ENCODE measurements at places on chromosomes 2 and 18.
A peak's percentile ranks its signal among the peaks of the same experiment; 100 is the strongest.

- H3K27me3 ChIP-seq, result no peaks in the 10 kb centered on the region
- H3K36me3 ChIP-seq, result no peaks in the 10 kb centered on the region
- no peak overlapping the region for H3K27ac ChIP-seq
- H3K4me3 ChIP-seq, result no peak overlapping the region
These were observed 566.0 kb downstream of the STK39 start for GRCh38 chr2:167681234-167682015.

DNA sequence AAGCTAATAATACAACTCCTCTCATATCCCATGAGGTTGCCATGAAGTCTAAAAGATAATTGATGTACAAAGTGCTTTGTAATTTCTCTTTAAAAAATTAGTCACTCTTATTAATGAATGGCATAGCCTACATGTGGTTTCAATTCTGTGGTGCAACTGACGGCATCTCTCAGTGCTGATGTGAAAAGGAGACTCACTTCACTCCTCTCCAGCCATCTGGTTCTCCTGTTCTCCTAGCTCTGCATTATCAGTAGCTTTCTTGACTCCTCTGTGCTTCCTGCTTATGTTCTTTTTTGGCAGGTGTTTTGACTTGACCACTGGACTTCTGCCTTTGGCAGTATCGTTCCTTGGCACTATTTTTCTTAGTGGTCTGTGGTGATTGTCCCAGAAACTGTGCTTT, 134.9 kb upstream of the ZFP36L2 start:
- H3K36me3 ChIP-seq, result no peaks in the 10 kb centered on the region
- H3K27ac ChIP-seq, result no peak overlapping the region
- H3K4me3 ChIP-seq, result no peak overlapping the region

DNA sequence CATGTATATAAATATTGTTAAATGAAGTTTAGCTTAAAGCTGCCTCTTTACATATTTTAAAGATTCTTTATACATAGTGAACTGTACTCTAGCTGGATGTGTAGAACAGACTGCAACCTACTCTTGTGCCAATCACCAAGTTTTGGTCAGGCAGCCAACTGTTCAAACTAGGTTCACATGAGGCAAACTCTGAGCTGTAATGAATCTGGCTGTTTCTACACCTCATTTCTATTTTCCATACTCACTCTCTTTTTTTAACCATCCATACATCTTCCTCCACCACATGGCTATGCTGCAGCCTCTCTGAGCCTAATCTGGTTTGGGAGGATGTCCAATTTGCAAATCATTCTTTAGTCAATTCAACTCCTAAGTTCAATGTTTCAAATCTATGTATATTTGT, 974.8 kb downstream of the CNTNAP5 start:
- H3K27ac ChIP-seq, result no peak overlapping the region
- no peaks in the 10 kb centered on the region for H3K27me3 ChIP-seq
- DNase-seq, result no peak

GRCh38 chr2:26770986-26771586, 7.0 kb downstream of the SLC35F6 start:
- peaks cover 11% of the 10 kb centered on the region for H3K36me3 ChIP-seq
- no peak overlapping the region for H3K4me3 ChIP-seq
- H3K27ac ChIP-seq, result no peak overlapping the region
- no peaks in the 10 kb centered on the region for H3K27me3 ChIP-seq

- no peaks in the 10 kb centered on the region for H3K36me3 ChIP-seq
- H3K4me1 ChIP-seq, result no peaks in the 10 kb centered on the region
- H3K4me3 ChIP-seq, result no peak overlapping the region
- DNase-seq, result peak; percentile 39
- no peaks in the 10 kb centered on the region for H3K27me3 ChIP-seq
- H3K27ac ChIP-seq, result no peak overlapping the region
These were observed 48.4 kb downstream of the NPPC start for GRCh38 chr2:231877533-231878456.

GRCh38 chr18:51541230-51541629, 343.7 kb upstream of the MEX3C start:
- H3K27me3 ChIP-seq, result no peaks in the 10 kb centered on the region
- H3K4me1 ChIP-seq, result no peaks in the 10 kb centered on the region
- H3K4me3 ChIP-seq, result no peak overlapping the region
- no peak for DNase-seq
- H3K36me3 ChIP-seq, result no peaks in the 10 kb centered on the region

- no peak overlapping the region for H3K27ac ChIP-seq
- H3K36me3 ChIP-seq, result no peaks in the 10 kb centered on the region
- H3K4me1 ChIP-seq, result no peaks in the 10 kb centered on the region
These were observed 8.8 kb downstream of the NR4A2 start for GRCh38 chr2:156323754-156324153.

- H3K27me3 ChIP-seq, result peaks cover 82% of the 10 kb centered on the region
- no peak overlapping the region for H3K27ac ChIP-seq
- no peak overlapping the region for H3K4me3 ChIP-seq
- H3K36me3 ChIP-seq, result no peaks in the 10 kb centered on the region
These were observed 761 bp downstream of the ST8SIA5 start for GRCh38 chr18:46756025-46756558.

- H3K27me3 ChIP-seq, result no peaks in the 10 kb centered on the region
- no peaks in the 10 kb centered on the region for H3K4me1 ChIP-seq
- no peak for DNase-seq
- H3K4me3 ChIP-seq, result no peak overlapping the region
- H3K27ac ChIP-seq, result no peak overlapping the region
- H3K36me3 ChIP-seq, result no peaks in the 10 kb centered on the region
These were observed 218.7 kb downstream of the CMPK2 start for GRCh38 chr2:6647046-6647445.

GRCh38 chr2:232882505-232883115, 12.5 kb downstream of the SNORC start:
- H3K27ac ChIP-seq, result no peak overlapping the region
- no peaks in the 10 kb centered on the region for H3K4me1 ChIP-seq
- no peaks in the 10 kb centered on the region for H3K36me3 ChIP-seq
- peaks cover 5% of the 10 kb centered on the region for H3K27me3 ChIP-seq
- H3K4me3 ChIP-seq, result no peak overlapping the region

DNA sequence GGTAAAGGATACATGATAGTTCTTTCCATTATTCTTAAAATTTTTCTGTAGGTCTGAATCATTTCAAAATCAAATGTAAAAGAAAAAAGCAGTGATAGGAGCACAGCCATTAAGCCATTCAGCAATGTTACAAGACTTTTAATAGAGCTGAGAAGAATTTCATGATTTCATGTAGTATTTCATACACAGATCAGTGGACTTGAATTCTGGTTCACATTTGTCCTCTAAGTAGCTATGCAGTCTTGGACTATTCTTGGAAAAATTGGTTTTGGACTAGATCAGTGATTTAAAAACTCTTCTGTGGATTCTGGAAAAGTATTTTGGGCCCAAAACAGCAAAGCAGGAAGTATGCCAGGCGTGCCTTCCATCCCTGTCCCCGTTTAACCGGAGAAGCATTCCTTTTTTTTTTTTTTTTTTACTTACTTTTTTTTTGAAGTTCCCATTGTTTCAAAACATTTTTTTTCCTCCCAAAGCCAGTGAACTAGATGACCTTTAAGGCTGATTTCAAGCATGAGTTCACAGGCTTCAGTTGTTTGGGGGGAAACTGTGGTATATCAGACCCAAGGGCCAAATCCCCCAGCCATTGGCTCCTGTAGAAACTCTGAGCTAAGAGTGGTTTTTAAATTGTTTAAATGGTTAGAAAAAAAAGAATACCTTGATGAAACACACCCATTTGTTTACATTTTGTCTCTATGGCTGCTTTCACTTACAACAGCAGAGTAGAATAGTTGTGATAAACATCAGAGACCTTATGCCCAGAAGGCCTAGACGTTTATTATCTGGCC, 17.5 kb upstream of the POLI start:
- no peak for DNase-seq
- H3K27ac ChIP-seq, result no peak overlapping the region
- H3K4me1 ChIP-seq, result peaks cover 8% of the 10 kb centered on the region
- H3K4me3 ChIP-seq, result no peak overlapping the region
- H3K27me3 ChIP-seq, result no peaks in the 10 kb centered on the region

GRCh38 chr18:38033282-38033681, 467.7 kb upstream of the CELF4 start:
- no peak overlapping the region for H3K27ac ChIP-seq
- no peaks in the 10 kb centered on the region for H3K27me3 ChIP-seq
- H3K36me3 ChIP-seq, result no peaks in the 10 kb centered on the region

DNA sequence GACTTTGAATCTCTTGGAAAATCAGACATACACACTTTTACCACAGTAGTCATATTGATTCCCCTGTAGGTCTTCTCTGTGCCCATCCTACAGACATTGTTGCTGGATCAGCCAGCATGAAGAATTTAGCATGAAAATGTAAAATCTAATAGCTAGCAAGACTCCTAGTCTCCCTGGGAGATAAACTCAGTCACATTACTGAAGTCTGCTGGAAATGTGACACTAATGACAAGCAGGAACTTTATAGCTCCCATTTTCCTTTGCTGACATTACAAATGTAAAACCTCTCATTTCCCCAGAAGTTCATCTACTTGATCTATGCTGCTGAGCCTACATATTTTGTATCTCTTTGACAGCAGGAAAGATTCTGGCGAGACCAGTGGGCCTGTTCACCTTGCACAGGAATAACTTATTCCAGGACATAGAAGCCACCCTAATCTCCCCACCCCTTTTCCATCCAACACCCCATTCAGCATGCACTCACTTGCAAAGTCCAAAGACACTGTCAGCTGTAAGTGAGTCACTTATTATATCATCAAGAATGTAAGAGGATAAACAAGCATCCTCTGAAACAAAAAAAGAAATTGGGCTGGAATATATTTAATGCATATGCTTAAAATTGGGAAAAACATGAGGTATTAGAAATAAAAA, 648.3 kb upstream of the PKDCC start:
- H3K4me1 ChIP-seq, result no peaks in the 10 kb centered on the region
- no peak for DNase-seq
- no peaks in the 10 kb centered on the region for H3K36me3 ChIP-seq

DNA sequence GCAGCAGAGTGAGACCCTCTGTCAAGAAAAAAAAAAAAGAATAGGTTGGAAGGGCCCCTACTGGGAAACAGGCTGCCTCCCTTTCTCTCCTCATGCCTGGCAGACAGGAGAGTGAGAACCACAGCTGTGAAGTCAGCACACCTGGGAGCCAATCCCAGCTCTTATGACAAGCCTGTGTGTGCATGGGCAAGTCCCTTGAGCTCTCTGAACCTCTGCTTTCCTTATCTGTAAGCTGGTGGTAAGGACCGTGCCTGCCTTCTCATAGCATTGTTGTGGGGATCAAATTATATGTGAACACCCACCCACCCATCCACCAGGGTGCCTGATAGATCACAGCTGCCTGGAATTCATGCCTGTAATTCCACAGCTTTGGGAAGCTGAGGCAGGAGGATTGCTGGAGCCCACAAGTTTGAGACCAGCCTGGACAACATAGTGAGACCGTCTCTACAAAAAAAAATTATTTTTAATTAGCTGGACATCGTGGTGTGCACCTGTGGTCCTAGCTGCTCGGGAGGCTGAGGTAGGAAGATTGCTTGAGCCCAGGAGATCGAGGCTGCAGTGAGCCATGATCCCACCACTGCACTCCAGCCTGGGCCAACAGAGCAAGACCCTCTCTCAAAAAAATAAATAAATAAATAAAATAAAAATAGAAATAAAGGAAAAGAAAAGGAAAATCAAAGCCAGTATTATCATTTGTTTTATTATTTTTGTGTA, 66.9 kb upstream of the MCFD2 start:
- DNase-seq, result no peak
- H3K36me3 ChIP-seq, result no peaks in the 10 kb centered on the region
- H3K4me1 ChIP-seq, result peaks cover 13% of the 10 kb centered on the region
- H3K4me3 ChIP-seq, result no peak overlapping the region
- H3K27ac ChIP-seq, result no peak overlapping the region
- no peaks in the 10 kb centered on the region for H3K27me3 ChIP-seq

- H3K27me3 ChIP-seq, result no peaks in the 10 kb centered on the region
- DNase-seq, result no peak
- no peak overlapping the region for H3K27ac ChIP-seq
- no peak overlapping the region for H3K4me3 ChIP-seq
These were observed 39.5 kb upstream of the FLACC1 start for GRCh38 chr2:201396595-201396994.

GRCh38 chr2:128438091-128438490, 119.4 kb upstream of the HS6ST1 start:
- no peak for DNase-seq
- H3K4me3 ChIP-seq, result no peak overlapping the region
- H3K27me3 ChIP-seq, result no peaks in the 10 kb centered on the region
- H3K27ac ChIP-seq, result no peak overlapping the region
- H3K4me1 ChIP-seq, result peaks cover 4% of the 10 kb centered on the region

DNA sequence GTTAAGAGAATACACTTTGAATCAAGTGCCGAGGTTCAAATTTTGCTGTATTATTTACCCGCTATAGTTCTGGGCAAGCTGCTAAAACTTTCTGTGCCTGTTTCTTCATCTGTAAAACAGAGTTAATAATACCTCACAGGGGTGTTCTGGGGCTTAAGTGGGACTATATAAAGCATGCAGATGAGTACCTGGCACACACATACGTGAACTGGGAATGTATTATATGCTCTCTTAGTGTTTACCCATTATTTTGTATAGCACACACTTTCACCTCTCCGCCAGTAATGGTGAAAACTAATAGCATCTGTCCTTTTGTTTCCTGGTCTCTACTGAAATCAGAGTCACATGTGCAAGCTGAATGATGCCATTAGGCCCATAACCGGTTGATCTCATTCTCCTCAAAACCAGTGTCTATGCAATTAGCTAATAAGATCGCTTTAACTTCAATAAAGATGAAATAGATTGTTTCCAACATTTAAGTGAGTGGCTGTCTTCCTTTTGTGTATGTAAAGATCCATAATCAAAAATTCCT, 3.8 kb upstream of the CDKL4 start:
- peaks cover 49% of the 10 kb centered on the region for H3K36me3 ChIP-seq
- H3K4me1 ChIP-seq, result no peaks in the 10 kb centered on the region
- H3K27ac ChIP-seq, result no peak overlapping the region
- H3K27me3 ChIP-seq, result no peaks in the 10 kb centered on the region
- DNase-seq, result no peak

DNA sequence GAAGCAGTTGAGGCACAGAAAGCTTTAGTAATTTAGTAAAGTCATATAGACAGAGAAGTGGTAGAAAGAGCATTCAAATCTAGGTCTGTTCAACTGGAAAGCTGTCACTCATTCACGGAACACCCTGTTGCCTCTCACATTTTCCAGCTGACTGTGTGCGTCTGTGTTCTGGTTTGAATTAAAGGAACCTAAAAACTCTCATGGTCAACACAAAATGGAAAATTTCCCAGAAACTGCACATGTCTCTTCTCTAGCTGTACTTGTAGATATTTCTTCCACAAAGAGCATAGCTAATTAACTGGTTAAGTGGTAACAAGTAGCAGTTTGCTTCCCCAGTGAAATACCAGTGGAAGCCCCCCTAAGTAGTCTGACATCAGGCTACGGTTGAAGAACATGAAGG, 390.8 kb downstream of the TGIF1 start:
- peak overlapping the region; percentile 73 for H3K27ac ChIP-seq
- no peaks in the 10 kb centered on the region for H3K27me3 ChIP-seq
- no peaks in the 10 kb centered on the region for H3K36me3 ChIP-seq
- H3K4me3 ChIP-seq, result no peak overlapping the region

- H3K27me3 ChIP-seq, result no peaks in the 10 kb centered on the region
- no peaks in the 10 kb centered on the region for H3K36me3 ChIP-seq
- no peak overlapping the region for H3K4me3 ChIP-seq
These were observed 18.2 kb downstream of the SCN3A start for GRCh38 chr2:165185633-165186032.

- H3K4me1 ChIP-seq, result no peaks in the 10 kb centered on the region
- DNase-seq, result no peak
- no peaks in the 10 kb centered on the region for H3K36me3 ChIP-seq
- no peaks in the 10 kb centered on the region for H3K27me3 ChIP-seq
- no peak overlapping the region for H3K27ac ChIP-seq
These were observed 619.6 kb downstream of the CPS1 start for GRCh38 chr2:211175956-211176355.

- DNase-seq, result no peak
- no peak overlapping the region for H3K27ac ChIP-seq
- no peaks in the 10 kb centered on the region for H3K36me3 ChIP-seq
- H3K4me1 ChIP-seq, result no peaks in the 10 kb centered on the region
- H3K27me3 ChIP-seq, result peaks cover 20% of the 10 kb centered on the region
These were observed 2.6 kb upstream of the TBC1D8 start for GRCh38 chr2:101153787-101154186.
